HFF-Myc (cell line): ENCODE measurements at places on chromosomes 4 and X.

- no peak for DNase-seq
These were observed 103.2 kb downstream of the VCX2 start for GRCh38 chrX:8067754-8068462.

DNA sequence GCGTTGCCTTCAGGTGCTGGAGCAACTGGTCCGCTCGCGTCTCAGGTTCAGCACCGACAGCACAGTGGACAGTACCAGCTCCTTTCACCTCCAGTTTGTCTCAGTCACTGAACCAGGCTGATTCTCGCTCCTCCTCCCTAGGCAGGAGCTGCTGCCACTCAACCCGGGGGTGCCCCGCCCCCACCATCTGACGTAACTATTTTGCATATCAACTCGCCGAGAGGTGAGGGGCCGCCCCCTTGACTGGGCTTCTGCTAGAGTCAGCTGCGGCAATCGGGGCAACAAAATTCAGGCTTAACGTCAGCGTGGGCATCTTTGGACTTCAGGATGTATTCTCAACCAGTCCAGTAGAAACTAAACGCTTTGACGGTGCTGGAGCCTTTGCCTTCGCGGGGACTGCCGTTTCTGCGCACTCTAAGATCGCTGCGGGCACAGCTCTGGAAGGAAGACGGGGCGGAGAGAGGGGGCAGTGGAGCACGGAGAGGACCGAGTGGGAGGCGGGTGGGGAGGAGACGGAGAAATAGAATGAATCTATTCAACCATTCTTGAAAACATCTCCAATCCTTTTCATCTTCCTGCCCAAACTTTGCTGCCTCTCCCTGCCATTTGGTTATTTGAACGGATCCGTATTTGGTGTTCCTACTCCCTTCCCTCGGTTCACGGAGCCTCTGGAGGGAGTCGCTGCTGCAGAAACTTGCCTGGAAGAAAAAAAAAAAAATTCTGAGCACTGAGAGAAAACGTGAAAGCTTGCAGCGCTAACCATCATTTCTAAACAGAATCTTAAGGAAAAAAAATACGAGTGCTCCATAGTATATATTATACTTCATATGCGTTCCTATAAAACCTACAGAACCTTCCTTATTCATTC is at the start of gene FSTL5:
Gene FSTL5, minus strand, starts transcription at position 109 of the 868 bp plus-strand sequence. CDS start 52,604 bp downstream, outside the sequence.
- peak; percentile 49 for DNase-seq

GRCh38 chr4:156931267-156931666 is 40.3 kb downstream of the PDGFC start:
- no peak for DNase-seq

- no peak for DNase-seq
These were observed 61.0 kb downstream of the SEPSECS start for GRCh38 chr4:25098964-25099891.

GRCh38 chr4:117084866-117085701 is at the start of gene TRAM1L1:
TRAM1L1 (minus strand) TSS chr4:117085576; CDS start chr4:117085393, 183 bp downstream.
- peak; percentile 10 for DNase-seq

DNA sequence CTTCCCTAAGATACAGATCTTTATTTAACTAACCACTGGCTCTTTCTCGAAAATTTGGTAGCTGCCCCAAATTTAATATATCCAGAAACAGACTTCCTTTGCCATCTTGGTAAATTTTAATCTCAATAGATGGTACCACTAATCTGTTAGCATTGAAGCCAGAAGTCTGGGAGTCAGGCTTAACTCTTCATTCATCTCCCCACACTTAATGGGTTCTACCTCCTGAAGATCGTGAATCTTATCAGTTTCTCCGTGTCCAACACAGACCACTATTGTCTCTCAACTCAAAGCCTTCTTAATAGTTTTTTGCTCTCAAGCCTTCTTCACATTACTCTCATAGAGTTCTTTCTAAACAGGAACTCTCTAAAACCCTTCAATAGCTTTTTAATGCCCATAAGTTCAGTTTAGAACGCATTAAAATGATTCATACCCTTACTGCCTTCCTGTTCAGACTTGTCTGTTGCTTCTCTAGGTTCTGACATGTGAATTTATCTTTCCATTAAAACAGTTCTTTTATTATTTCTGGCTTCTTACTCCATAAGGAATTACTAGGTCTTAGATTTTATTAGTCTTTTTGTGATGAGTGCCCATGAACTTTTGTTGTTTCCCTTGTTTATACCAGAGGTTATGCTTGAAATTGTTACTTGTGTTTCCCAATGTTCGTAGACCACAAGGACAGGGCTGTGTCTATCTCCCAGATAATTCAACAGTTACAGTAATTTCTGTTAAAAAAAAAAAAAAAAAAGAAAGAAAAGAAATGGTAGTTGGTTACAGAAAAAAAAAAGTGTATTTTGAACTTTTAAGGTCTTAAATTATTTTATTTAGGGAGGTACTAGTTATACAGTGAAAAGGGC is 54.7 kb downstream of the SMARCAD1 start:
- DNase-seq, result no peak

DNA sequence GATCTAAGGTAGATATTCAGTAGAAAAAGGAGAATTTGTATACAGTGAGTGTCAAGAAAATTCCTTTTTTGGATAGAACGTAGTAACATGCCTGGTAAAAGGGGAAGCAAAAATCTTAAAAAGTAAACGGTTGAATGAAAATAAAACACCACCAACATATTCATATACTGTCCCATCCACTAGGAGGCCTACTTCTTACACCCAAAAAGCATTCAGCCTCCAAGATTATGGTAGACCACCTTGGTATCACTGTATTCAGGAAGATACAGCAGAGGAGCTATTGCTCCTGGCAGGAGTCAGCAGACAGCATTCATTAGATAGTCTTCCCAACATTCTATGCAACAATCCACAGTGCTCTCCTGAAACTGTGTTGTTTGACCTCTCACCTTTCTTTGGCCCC is 274.6 kb upstream of the MAGEB2 start:
- DNase-seq, result no peak

DNA sequence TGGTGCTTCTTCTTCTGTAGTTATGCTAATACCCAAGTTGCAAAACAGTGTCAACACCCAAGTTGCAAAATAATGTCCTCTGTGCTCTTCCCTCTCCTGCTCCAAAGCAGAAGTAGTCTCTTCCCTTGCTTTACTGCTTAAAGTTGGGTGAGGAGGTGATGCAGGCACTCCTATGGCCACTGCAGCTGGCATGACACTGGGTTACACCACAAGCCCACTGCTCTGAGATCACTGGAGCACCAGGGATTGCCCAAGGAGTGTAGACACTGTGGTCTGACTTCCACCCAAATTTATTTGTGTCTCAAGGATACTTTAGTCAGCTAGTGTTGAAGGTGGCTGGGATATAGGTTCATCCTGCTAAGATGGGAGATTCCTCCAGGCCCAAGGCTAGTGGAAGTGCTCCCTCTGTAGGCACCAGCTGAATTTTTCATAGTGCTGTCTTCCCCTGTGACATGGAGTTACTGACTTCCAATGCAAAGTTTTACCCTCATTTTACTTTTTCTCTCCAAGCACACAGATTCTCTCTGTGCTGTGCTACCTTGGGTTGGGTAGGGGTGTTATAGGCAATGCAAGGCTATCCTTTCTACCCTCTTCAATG is 196.2 kb upstream of the TENT5D start:
- DNase-seq, result no peak

DNA sequence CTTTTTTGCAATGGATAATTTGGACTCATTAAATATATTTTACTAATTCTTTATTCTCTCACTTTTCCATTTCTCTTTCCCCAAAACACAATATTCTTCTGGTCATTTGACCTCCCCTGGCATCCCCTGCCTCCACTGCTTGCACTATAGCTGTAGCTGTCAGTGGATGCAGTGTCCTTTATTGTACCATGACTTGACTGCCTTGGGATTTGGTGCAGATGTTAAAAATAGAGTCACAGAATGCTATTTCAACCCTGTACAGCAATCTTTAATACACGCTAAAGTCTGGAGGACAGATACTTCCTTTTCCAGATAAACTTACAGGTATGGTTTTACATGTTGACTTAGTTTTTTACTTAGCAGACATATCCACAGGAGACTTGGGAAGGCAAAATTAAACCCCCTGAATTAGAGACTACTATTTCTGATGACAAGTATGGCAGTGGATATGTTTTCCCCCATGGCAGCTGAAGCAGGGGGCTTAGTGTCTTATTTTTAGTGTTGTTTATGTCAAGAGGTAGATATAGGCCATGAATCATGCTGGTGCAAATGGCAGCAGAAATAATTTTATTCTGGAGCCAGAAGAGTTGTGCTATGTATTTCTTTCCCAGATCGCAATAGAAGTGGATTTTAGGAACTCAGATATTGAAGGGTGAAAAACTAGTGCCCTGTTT is 461.4 kb downstream of the NAF1 start:
- DNase-seq, result no peak
